G401 (cell line): ENCODE measurements at places on chromosomes 1 and 21.
A peak's percentile ranks its signal among the peaks of the same experiment; 100 is the strongest.

DNA sequence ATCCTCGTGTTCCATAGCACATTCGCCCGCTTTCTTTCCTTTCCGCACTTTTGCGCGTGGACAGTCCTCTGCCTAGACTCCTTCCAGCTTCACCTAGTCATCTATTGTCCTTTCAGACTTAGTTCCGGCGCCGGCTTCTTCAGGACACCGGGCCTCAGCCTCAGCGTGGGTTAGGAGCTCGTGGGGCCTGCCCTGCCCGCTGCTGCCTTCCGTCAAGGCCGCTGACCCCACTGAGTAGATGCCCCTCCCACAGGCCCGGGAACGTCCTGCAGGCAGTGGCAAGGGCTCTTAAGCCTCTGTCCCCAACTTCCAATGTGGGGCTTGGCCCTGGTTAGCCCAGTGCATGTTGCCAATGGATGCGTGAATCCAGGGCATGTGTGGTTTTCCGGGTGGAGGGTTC, 11.4 kb downstream of the DMRTB1 start:
- no peak for DNase-seq

DNA sequence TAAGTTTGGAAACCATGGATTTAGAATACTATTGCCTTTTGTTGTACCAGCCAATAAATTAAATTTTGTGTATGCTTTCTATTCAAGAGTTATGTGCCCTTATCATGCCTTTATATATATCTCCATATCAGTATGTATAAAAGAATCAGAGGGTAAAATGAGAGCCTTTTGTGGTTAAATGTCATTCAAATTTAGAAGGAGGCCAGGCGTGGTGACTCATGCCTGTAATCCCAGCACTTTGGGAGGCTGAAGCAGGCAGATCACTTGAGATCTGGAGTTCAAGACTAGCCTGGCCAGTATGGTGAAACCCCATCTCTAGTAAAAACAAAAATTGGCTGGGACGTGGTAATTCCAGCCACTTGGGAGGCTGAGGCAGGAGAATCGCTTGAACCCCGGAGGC, 88.9 kb downstream of the XPR1 start:
- no peak for DNase-seq

GRCh38 chr1:156852418-156852874, 6.5 kb downstream of the INSRR start:
- peak; percentile 85 for DNase-seq

DNA sequence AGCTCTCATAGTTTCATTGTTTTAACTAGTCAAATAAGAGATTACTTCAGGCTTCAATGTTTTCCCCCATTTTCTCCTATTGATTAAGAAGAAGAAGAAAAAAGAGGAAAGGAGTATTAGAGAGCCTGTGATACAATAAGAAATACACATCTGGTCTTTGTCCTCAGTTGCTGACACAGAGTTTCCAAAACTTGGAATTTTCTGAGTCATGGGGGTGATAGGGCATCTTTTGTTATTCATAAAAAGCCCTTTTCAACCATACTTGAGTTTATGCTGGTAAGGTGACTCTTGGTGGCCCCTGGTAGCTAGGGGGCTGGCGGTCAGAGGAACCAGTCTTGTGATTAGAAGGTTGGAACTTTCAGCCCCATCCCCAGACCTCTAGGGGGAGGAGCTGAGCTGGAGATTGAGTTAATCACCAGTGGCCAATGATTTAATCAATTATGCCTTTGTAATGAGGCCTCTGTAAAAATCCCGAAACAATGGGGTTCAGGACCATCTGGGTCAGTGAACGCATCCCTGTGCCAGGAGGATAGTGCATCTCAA, 28.9 kb upstream of the KLF18 start:
- DNase-seq: no peak

DNA sequence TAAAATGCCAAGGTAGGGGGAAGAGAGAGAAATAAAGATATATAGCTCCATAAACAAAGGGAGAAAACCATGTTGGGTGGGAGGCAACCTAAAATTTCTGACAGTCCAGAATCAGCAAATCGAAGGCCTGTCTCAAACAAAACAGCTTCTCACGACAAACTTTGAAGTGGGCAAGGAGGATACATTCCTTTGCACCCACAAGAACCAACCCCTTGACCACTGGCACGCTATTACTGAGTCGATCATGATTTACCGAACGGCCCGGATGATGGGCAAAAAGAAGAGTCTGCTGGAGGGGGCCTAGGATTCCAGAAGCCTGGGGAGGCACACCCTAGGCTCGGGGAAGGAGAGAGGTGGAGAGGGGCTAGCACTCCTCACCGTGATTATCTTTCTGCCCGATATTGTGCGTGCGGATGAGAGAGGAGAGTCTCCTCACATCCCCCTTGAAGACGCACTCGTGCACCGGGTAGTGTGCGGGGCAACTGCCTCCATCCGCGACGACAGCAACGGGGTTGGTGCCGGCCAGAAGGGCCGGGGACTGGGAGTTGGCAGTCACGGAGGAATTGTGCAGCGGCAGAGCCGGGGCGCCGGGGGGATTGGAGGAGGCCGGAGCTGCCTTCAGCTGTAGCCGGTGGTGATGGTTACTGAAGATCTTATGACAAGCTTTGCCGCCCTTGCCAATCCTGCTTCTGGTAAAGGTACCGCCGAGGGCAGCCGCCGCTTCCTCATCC, 756 bp downstream of the ANKRD13C start:
- peak; percentile 39 for DNase-seq

DNA sequence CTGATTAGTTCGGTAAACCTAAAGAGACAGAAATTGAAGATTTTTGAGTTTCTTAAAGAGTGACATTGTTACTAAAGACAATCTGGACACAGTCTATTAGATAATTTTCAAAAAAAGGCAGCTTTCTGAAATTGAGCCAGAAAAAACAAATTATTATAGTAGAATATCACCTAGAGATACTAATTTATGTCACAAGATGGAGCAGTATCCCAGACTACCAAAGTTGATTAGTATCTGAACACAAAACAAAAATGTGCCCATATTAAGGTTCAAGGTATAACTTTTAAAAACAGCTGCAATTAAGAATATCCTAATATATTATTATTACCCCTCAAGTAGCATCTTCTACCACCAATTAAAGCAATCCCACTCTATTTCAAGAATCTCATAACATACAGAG, 40.5 kb upstream of the SYT2 start:
- no peak for DNase-seq

DNA sequence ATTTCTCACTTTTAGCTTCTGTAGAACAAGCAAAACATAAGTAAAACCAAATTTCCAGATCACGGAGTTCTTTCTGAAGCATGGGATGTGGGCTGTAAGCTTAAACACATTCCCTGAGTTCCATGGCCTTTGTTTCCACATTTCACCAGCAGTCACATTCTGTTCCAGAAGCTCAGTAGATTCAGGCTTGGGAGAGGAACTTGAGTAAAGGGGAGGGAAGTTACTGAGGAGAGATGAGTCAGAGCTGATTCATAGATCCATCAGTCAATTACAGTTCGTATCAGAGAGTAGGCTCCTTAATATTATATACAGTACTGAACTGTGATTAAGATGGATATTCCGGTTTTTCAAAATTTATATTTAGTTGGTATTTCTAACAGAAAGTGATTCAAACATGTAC, 614.3 kb downstream of the NCAM2 start:
- DNase-seq: no peak
